NCI-H345 (cell line): ENCODE measurements at places on chromosomes 7 and 10.

GRCh38 chr10:132563485-132564248 lies 26.1 kb downstream of the INPP5A start:
- DNase-seq = no peak

- no peak for DNase-seq
These were observed 657.8 kb upstream of the PHF14 start for GRCh38 chr7:10315881-10316280.

DNA sequence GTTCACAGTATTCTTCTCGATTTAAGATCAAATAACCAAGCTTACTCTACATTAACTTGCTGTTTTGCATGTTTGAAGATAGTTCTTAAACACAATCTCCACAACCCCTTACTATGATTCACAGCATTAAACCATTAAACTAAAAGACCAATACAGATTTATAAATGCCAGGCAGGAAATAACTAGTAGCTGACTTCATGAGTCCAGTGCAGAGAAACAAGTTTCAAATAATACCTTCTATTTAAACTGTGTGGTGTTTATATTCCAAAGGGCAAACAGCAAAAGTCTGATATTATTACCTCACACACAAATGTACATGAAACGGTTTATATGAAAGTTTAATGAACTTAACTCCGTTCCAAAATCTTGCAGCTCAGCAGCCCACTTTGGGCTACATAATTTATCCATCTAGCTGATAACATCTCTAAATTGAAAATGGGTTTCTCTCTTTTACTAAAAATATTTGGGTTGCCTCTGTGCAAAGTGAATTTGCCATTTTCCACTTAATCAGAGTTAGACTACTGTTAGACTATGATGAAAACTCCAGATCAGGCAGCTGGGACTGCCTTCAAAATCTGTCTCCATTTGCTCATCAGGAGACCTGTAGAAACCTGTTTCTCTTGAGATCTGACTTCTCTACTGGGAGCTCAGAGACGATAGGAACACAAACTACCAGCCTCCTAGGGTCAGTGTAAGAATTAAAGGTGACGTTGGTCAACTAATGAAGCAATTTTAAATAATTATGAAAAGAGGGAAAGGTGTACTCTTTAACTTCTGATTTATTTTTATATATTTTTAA lies 287.3 kb downstream of the FZD1 start:
- DNase-seq = no peak

GRCh38 chr10:67612577-67613537 lies 83.1 kb downstream of the CTNNA3 start:
- DNase-seq = no peak

GRCh38 chr7:13990319-13990983 lies 985 bp upstream of the ETV1 start:
- peak; percentile 87 for DNase-seq

DNA sequence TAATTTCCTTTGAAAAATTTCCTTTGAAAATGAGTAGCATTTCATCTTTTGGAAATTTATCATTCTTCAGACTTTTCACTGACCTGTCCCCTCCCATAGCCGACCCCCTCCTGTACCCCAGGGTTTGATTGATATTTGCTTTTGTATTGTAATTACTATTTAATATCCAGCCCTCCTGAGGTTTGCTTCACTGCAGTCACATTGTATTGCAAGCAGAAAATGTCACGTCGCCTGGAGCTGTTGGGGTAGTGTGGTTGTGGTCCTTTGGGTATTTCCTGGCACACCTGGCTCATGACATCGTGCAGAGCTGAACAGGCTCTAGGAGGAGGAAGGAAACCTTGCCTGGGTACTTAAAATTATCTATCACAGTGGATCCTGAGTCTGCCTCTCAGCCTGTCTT lies 116.1 kb downstream of the INSYN2A start:
- no peak for DNase-seq

DNA sequence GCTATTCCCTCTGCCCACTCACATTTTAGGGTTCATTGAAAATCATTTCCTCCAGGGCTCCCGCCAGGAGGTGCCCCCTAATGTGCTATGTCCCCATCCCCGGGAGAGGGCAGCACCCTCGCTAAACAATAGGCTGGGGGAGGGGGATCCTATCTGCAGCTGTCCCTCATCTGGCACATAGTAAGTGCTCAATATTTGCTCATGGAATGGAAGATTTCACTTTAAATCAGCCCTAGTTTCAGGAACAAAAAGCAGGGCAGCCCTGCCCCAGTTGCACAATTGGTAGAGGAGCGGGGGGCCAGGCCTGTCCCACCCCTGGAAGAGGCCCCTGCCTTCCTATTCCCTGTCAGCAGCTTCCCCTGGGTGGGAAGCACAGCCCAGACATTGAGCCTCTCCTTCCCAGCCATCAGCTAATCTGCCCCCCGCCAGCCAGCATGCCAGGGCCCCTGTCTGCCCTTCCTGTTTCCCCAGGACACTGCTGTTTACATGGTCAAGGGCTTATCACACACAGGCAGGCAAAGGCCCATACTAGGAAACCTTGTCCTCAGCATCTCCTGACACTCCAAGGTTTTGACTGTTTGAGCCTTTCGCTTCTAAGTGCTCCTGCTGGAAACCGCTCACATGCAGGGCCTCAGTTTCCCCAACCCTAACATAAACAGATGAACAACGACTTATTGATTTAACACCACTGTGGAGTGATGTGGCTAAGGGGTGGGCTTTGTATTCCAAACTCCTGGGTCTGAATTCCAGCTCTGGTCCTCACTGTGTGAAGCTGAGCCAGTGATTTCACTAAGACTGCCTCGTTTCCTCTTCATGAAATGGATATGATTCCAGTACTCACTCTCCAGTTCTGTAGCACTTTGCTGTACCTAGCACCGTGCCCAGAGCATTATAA lies 130.7 kb upstream of the ZMIZ1 start:
- no peak for DNase-seq

DNA sequence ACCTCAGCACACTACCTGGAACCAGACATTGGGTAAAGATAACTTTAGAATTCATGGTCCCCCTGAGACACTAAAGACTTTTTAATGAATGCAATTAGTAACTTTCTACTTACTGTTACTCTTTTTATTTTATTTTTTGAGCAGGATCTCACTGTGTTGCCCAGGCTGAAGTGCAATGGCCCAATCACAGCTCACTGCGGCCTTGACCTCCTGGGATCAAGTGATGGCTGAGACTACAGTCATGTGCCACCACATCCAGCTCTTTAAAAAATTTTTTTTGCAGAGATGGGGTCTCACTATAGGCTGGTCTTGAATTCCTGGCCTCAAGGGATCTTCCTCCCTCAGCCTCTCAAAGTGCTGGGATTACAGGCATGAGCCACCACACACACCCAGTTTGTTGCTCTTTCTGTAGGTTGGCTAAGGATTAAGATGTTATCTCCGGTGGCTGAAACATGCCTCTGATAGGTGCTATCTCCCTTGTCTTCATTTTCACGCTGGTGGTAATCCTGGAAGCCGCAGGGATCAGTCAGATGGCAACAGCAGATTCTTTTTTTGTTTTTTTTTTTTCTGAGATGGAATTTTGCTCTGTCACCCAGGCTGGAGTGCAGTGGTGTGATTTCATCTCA lies 128.3 kb downstream of the TCF7L2 start:
- no peak for DNase-seq

- no peak for DNase-seq
These were observed 181.6 kb downstream of the SND1 start for GRCh38 chr7:127833641-127834040.

DNA sequence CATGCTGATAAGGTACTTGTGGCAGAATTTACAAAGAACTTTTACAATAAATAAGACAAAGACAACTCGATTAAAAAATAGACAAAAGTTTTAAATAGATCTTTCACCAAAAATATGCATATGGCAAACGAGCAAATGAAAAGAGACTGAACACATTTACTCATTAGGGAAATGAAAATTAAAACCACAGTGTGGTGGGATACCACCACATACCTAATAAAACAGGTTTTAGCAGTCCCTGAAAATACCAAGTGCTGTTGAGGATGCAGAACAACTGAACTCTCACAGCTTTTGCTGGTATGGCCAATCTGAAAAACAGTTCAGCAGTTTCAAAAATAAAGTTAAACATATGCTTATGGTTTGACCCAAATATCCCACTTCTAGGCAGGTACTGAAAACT lies 205.4 kb upstream of the ADO start:
- no peak for DNase-seq

GRCh38 chr7:81415181-81415580 lies 354.7 kb downstream of the HGF start:
- DNase-seq = no peak

- peak; percentile 11 for DNase-seq
These were observed 41.4 kb upstream of the GHITM start for GRCh38 chr10:84097787-84098353.

- DNase-seq = no peak
These were observed 67.9 kb upstream of the SRRM3 start for GRCh38 chr7:76133839-76134238.

DNA sequence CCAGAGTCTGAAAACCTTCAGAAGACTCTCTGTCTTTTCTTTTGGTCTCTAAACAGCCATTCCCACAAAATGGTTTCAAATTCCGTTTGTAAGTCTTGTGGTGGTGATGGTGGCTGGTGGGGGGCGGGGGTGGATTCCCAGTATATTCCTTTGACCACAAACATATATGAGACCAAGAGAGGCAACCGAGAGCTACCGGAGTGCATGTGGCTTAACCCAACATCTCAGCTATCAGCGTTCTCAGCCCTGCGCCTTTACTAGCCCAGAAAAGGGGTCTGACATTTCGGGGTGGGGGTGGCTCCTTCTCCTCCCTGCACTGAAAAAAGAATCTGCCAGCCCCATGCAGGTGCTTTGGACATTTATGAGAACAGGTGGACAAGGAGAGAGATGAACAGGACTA lies 621.1 kb downstream of the ACTR3B start:
- no peak for DNase-seq

- DNase-seq = no peak
These were observed 59.6 kb upstream of the CELF2 start for GRCh38 chr10:10958041-10958440.

DNA sequence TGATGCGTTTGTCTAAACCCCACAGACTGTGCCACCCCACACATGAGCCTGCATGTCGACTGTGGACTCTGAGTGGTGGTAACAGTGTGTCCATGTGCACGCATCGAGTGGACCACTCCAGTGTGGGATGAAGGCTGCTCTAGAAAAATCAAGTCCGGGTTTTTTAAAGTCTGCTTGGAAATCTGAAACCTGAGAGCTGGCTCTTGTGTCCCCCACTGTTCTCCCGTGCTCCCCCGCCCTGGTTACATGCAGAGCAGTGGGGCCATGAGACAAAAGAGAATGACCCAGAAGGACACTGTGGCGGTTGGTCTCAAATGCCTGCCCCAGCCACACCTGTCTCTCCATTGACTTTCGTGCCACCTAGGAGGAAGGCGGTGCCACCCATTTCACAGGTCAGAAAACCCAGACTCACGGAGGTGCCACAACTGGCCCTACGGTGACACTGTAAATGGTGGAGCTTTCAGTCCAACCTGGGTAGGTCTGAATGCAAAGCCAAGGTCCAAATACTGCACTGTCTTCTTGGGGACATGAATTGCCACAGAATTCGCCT lies 27.3 kb upstream of the PWWP2B start:
- DNase-seq = no peak

GRCh38 chr10:34758447-34758996 lies 56.6 kb downstream of the PARD3 start:
- no peak for DNase-seq

GRCh38 chr7:41029072-41029499 lies 673.8 kb downstream of the INHBA start:
- DNase-seq = no peak

- DNase-seq = no peak
These were observed 117.3 kb downstream of the SLC25A13 start for GRCh38 chr7:96204601-96205000.

- DNase-seq = no peak
These were observed 23.0 kb downstream of the BZW2 start for GRCh38 chr7:16668978-16669377.

- no peak for DNase-seq
These were observed 411.2 kb upstream of the KLF6 start for GRCh38 chr10:4196183-4196582.

DNA sequence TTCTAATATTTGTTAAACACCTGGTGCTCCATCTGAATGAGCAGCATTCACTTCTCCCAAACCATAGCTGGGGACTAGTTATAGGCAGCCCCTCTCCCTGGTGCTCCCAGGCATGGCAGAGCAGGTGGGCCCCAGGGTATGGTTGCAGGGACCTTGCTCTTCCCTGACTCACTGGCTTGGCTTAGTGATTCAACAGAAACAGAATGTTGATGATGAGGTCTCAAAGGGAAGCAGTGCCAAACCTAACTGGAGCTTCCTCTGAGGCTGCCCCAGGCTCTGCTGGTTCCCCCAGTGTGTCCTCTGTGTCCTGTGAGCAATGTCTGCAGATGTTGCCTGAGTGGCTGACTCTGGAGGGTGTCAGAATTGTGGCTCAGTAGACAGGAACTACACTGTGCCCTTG lies 3.7 kb downstream of the GPR26 start:
- DNase-seq = no peak

DNA sequence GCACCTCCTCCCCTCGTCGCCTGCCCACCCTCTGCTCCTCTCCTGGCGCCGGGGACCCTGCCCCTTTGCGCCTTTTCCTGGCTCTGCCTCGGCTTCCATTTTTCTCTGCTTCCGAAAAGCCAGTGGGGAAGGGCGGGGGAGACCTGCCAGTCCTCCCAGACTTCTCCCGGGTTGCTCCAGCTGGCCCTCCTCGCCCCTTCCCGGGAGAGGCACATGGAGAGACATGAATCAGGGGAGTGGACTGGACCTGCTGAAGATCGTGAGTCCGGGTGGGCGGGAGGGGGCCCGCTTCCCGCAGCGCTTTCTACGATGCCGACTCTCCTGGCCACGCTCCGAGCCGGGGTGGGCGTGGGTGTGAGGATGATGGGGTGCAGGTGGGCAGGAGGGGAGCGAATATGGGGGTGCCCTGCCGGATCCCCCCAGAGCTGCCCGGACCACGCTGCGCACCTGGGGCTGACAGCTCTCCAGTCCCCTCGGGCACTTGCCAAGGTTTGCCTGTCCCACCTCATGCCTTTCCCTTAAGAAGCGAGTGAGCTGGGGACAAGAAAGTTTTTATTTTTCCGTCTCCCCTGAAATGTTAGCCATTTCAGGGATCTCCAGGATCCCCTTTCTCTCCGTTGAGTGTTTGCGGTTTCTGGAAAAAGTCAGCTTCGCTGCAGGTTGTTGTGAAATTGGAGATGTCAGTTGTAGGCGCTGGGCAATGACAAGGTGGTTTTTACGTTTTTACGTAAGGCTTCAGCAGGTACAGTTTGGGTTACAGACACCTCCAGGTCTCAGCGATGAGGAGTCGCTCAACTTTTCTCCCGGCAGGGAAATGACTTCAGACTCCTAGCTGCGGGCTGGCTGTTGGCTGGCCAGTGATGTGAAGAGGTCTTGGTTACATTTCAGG lies 977 bp downstream of the CACNB2 start:
- no peak for DNase-seq

- peak; percentile 78 for DNase-seq
These were observed at the start of gene XPNPEP1 for GRCh38 chr10:109922976-109923921. Gene XPNPEP1, minus strand, starts transcription at chr10:109923511. Its CDS starts 78 bp downstream, at chr10:109923433.

- DNase-seq = peak; percentile 30
These were observed 119.1 kb downstream of the PHTF2 start for GRCh38 chr7:77917500-77918262.

GRCh38 chr7:26101361-26102151 lies 50.4 kb upstream of the NFE2L3 start:
- DNase-seq = no peak
